ENCODE measurements at places on chromosomes 7 and 10. TPM values are rescaled to one million over a fixed set of nuclear protein-coding genes. Genes with fewer than 3 reads are reported as not detected.

Gene LBX1
- polyA plus RNA-seq: 7.8 TPM

Gene INHBA
- 4.7 TPM for polyA plus RNA-seq

Gene TMEM243
- 19.6 TPM for polyA plus RNA-seq

Gene C7orf33
- not detected for polyA plus RNA-seq

Gene CUL1
- 53.1 TPM for polyA plus RNA-seq

Gene HOGA1
- polyA plus RNA-seq: 0.45 TPM

Gene MCM10
- polyA plus RNA-seq: 6.0 TPM

Gene TFPI2
- polyA plus RNA-seq: 2.5 TPM

Gene CALHM1
- not detected for polyA plus RNA-seq

Gene TUBAL3
- 0.17 TPM for polyA plus RNA-seq

Gene ANKRD1
- polyA plus RNA-seq: 54.9 TPM

Gene XPNPEP1
- polyA plus RNA-seq: 63.9 TPM

Gene NKX2-3
- polyA plus RNA-seq: 0.09 TPM

Gene EBLN1
- polyA plus RNA-seq: not detected

Gene SMC3
- polyA plus RNA-seq: 73.8 TPM

Gene ANKRD22
- not detected for polyA plus RNA-seq

Gene XRCC2
- 2.2 TPM for polyA plus RNA-seq

Gene ARL5B
- 24.9 TPM for polyA plus RNA-seq

Gene SLC25A28
- polyA plus RNA-seq: 39.2 TPM

Gene PVRIG
- polyA plus RNA-seq: not detected

Gene AHR
- polyA plus RNA-seq: 17.3 TPM

Gene IDI2
- not detected for polyA plus RNA-seq

Gene TCAF2
- polyA plus RNA-seq: 18.2 TPM

Gene VOPP1
- 28.4 TPM for polyA plus RNA-seq

Gene VPS37D
- polyA plus RNA-seq: 1.8 TPM

Gene AS3MT
- 4.8 TPM for polyA plus RNA-seq

Gene DGKI
- not detected for polyA plus RNA-seq

Gene AKR1C3
- polyA plus RNA-seq: 4.4 TPM

Gene FGL2
- 29.4 TPM for polyA plus RNA-seq

Gene ASB4
- polyA plus RNA-seq: 25.9 TPM

Gene IRF5
- polyA plus RNA-seq: 1.9 TPM

Gene TFR2
- 0.45 TPM for polyA plus RNA-seq

Gene UCMA
- not detected for polyA plus RNA-seq

Gene GNG11
- polyA plus RNA-seq: 30.9 TPM

Gene DIP2C
- polyA plus RNA-seq: 31.7 TPM

Gene ZNF365
- polyA plus RNA-seq: 0.14 TPM

Gene CLDN3
- not detected for polyA plus RNA-seq

Gene FGFR2
- 108 TPM for polyA plus RNA-seq

Gene TAS2R38
- polyA plus RNA-seq: not detected

Gene ZNF32
- polyA plus RNA-seq: 41.9 TPM

Gene PRRT4
- 18.9 TPM for polyA plus RNA-seq

Gene UTF1
- not detected for polyA plus RNA-seq
